ENCODE measurements at places on chromosomes 4 and X.
A peak's percentile ranks its signal among the peaks of the same experiment; 100 is the strongest.

GRCh38 chr4:130955520-130955919 is 1859.6 kb downstream of the C4orf33 start:
- no peak for DNase-seq

- DNase-seq, result no peak
Observed at GRCh38 chr4:149766135-149766534, 49.5 kb downstream of the IQCM start.

GRCh38 chr4:67685532-67685859 is 15.5 kb downstream of the UBA6 start:
- DNase-seq, result no peak

- DNase-seq, result no peak
Observed at GRCh38 chr4:172866421-172866820, 302.2 kb upstream of the GALNT7 start.

DNA sequence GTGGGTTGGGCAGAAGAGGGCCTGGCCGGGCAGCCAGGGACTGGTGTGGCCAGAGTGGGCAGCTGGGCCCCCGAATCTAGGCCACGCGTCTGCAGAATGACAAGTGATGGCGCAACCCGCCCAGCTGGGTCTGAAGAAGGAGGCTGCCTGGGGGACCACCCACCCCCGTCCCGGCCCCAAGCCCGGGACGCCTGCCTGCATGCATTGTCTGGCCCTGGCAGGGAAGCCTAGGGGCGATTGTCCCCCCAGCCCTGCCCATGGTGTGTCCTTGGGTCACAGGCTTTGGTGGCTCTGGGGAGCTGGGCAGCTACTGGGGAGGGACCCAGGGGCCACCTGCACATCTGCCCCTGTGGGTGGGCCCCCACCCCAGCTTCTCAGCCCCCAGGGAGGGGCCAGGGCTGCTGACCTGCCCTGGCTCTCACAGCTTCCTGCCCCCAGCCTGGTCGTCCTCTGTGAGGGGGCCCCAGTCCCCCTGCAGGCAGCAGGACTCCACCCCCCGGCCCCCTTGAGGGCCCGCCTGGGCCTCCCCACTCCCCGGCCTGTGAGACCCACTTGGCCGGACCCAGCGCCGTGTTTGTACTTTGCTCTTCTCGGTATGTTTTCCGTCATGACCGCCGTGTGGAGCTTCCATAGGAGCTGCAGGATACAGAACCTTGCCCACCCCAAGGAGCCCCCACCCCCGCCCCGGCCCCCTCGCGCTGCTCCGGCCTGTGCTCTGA is 4.9 kb downstream of the FGFR3 start:
- DNase-seq, result no peak

- no peak for DNase-seq
Observed at GRCh38 chr4:55866290-55866907, 13.0 kb downstream of the EXOC1 start.

DNA sequence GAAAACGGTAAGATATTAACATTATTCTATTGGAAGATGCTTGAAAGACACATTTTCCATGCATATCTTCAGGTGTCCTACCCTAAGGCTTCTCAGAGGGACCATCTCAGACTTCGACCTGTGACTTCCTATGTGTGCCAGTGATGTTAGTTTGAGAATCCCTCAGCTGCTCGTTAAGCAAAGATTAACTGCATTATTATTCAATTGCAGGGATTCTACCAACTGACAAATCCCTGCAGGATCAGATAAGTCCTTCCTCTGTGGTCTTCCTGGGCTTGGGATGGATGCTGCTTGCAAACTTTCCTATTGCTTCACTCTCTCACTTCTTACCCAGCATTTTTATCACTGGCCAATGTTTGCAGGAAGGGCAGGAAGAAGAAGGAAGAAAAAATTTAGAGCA is 83.0 kb upstream of the PPARGC1A start:
- no peak for DNase-seq

DNA sequence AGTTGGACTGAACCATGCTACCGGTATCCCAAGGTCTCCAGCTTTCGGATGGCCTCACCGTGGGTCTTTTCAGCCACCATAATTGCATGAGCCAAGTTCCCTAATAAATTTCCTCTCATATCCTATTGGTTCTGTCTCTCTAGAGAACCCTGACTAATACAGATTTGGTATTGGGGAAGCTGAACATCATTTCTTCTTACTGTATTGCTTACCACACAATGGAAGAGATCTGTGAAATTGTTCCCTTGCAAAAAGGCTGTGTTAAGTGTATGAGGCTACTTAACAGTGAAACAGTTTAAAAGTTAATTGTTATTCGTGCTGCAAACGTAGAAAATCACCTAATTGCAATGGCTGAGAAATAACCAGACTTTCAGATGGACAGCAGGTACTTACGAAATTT is 34.0 kb downstream of the PLAC8 start:
- no peak for DNase-seq

DNA sequence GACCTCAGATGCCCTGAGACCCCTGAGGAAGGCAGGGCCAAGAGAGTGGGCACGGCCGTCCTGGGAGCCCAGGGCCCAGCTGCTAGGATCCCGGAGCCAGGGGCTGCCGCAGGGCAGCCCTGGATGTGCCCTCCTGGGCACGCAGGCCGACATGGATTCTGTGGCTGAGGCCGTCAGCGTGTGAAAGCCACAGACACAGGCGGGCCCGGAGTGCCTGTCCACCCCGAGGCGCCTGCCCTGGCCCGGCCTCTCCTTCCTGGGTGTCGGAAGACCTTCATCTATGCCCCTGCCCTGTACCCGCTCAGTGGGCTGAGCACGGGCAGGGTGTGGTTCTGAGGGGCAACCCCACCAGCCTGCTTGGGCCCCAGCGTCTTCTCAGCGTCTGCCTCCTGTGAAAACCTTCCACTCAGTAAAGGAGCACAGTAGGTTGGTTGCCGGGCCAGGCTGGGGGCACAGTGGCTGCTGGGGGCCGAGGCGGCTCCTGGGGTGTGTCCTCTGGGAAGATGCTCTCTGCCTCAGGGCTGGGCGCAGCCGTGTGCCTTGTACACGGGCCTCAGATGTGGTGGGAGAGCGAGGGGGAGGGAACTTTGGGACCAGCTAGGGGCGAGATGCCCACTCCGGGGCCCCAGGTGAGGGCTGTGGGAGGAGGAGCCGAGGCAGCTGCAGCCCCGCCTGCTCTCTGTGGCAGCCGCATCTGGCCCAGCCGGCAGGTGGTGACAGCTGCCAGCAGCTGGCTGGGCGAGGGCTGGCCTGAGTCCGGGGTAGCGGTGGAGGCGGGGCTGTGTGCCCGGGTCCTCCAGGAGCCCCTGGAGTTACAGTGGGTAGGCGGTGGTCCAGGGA is 20.8 kb downstream of the FGFRL1 start:
- no peak for DNase-seq

- no peak for DNase-seq
Observed at GRCh38 chr4:70914000-70914399, 11.8 kb downstream of the MOB1B start.

- DNase-seq, result no peak
Observed at GRCh38 chr4:7654550-7655445, 220.1 kb upstream of the PSAPL1 start.

DNA sequence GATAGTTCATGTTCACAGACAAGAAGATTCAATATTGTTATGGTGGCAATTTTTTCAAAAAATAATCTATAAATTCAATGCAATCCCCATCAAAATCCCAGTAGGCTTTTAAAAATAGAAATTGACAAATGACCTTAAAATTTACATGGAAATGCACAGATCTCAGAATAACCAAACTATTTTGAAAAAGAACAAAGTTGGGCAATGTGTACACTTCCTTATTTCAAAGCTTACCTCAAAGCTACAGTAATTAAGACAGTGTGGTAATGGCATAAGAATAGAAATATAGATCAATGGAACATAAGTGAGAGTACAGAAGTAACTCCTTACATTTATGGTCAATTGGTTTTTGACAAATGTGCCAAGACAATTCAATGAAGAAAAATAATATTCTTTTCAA is 39.0 kb downstream of the FRMD7 start:
- DNase-seq, result no peak

GRCh38 chrX:151973851-151974335 is 583 bp downstream of the GABRE start:
- no peak for DNase-seq

DNA sequence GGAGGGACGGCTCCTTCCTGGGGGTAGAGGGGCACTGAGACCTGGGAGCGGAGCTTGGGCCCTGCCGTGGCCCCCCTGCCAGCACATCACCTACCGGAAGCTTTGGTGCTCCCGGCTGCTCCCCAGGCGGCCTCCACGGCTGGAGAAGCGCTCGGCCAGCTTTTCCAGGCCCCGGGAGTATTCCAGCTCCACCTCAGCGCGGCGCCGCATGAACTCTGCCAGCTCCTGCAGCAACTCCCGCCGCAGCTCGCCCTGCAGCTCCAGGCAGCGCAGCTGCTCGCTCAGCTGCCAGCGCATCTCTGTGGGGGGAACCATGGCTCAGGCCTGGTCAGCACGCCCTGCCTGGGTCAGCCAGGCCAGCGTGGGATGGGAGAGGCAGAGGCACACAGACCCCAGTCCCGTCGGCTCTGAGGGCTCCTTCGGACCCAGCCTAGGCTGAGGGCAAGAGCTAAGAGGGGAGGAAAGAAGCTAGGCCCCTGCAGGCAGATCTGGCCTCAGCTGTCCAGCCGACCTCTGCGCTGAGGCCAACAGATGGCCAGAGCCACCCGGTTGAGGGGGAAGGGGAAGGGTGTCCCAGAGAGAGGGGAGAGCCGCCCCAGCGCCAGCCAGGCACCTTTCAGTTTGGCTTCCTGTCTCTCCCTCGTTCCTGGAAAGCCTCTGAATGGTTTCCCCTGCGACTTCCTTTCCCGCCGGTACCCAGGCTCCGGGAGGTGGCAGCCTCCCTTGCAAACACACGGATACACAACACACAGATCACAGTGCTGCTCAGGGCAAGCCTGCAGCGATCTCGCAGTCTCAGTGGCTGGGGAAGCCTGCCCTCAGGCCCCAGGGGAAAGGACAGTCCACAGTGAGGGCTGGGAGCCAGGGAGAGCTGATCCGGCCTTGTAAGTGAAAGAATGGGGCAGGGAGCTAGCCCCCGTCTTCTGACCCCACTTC is 4.3 kb downstream of the ARHGAP4 start:
- DNase-seq, result no peak

DNA sequence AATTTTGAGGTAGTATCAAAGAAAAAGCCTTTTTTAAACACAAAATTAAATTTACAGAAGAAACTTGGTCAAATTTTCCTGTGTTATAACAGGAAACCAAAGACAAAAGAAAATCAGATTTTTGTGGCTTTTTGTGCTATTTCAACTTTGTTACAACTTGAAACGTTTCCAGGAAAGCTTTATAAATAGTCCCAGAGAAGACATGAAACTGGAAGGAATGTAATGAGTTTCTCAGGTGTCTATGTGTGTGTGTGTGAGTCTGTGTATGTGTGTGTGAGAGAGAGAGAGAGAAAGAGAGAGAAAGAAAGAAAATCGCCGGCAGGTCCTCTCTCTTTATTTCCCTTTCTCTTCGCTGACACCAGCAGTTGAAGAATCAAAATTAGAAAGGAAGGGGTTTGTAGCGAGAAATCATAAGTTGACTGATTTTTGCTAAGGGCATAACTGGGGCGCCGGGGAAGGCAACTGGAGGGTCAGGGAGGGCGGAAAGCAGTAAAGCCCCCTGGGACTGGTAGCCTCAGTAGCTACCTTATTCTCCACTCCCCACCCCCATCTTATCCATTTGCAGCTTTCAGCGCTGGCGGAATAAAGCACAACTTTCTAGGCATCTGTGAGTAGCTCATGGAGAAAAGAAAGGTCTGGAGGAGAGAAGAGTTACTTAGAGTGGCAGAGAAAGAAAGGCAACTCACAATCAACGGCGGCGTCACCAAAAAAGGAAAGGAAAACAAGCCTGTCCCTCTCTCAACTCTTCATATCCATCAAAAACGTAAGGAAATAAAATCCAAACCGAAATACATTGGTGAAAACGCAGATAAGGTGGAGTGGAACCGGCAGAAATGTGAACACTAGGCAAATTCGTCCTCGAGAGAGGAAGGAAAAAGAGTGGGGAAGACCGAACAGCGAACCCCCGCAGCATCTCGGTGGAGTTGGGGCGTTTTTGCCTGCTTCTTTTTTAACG is 1.3 kb downstream of the TMEM47 start:
- no peak for DNase-seq

GRCh38 chrX:29948653-29949052 is 266.7 kb upstream of the MAGEB2 start:
- DNase-seq, result no peak

DNA sequence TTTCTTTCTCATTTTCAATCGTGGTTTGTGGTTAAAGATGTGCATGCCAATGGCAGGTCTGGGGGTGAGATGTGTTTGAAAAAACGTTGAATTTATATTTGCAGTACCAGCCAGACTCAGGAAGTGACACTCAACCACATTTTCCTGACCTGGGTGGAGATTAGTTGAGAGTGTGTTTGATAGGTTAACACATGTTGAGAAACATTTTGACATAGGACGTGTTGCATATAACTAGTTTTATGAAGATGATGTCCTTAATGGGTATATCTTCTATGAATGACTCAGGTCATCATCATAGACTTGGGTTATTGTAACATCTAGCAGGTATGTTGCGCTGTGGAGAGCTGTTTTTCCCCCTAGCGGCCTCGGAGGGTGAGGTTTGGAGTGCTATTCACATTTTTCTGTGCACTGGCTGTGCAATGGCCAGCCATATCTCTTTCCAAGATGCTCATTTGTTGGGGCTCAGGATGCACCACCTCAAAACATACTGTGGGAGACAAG is 21.7 kb upstream of the CD38 start:
- DNase-seq, result peak; percentile 61

GRCh38 chrX:95076449-95076848 is 1402.4 kb downstream of the FAM133A start:
- no peak for DNase-seq

DNA sequence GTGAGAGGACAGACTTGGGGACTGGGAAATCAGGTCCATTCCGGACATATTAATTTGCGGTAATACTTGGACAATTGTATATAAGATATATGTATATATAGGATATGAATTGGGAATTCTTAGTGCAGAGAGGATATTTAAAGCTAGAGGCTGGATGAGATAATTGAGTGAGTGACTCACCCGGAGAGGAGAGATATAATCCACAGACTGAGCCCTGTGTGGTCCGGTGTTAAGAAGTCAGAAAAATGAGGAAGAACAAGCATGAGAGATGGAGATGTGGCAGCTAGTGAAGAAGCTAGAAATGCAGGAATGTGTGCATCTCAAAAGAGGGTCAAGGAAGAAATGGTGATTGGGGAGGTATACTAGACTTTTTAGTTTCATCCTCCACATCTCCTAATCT is 336.2 kb downstream of the SLC7A11 start:
- DNase-seq, result no peak

DNA sequence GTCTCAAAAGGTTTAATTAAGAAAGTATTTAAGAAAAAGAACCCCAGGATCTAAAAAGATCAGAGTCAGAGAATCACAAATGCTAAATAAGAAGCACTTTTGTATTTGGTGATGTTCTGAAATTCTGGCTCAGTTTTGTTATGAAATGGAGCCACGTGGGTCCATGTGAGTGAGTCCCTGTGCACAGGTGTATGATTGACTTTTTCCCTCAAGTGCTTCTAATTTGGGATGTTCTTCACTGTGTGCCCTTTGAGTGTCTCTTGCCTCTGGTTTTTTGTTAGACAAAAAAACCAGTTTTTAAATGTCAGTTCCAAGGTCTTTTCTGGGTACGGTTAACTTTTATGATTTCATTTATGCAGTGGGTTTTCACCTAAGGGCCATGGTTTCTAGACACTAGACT is 44.4 kb downstream of the REPS2 start:
- DNase-seq, result no peak

GRCh38 chrX:109704563-109704962 is 28.5 kb downstream of the ACSL4 start:
- DNase-seq, result no peak

- no peak for DNase-seq
Observed at GRCh38 chr4:25592736-25593135, 62.9 kb upstream of the SLC34A2 start.

- no peak for DNase-seq
Observed at GRCh38 chr4:186653969-186654368, 69.7 kb downstream of the FAT1 start.

Data from B cell (primary cell).